ENCODE measurements at places on chromosomes 16 and 17. TPM values are rescaled to one million over a fixed set of nuclear protein-coding genes. Genes with fewer than 3 reads are reported as not detected.

DNA sequence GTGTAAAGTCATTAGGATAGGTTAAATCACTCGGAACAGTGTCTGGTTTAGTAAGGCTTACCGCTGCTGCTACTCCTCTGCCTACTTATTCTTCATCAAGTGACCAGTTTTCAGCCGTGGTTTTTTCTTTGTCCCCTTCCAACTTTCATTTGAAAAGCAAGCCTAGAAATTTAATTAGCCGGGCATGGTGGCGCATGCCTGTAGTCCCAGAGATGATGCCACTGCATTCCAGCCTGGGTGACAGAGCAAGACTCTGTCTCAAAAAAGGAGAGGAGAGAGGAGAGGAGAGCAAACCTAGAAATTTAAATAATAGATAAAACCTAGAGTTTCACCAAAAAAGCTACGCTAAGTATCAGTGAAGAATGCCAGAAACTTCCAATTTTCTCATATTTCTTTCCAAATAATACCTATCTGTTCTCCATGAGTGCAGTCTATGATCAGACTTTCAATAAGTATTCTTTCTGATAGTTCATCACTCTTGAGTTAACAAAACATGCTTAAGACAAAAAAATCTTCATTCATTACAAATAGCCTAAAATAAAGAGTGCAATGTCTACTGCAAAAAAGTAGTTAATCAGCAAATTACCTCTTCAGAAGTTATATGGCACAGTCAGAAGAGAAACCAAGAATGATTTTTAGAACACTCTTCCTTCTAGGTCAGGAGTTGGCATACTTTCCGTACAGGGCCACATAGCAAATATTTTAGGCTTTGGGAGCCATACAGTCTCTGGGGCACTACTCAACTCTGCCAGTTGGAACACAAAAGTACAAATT lies 15.1 kb downstream of the ANKFY1 start:
- no peak for DNase-seq

- peak; percentile 97 for DNase-seq
Observed at GRCh38 chr17:69539781-69540319, 125.4 kb downstream of the MAP2K6 start.

- DNase-seq, result peak; percentile 93
Observed at GRCh38 chr17:17191346-17191792, 14.8 kb downstream of the PLD6 start.

GRCh38 chr17:77959926-77960521 lies 1.5 kb downstream of the TNRC6C start:
- peak; percentile 67 for DNase-seq

DNA sequence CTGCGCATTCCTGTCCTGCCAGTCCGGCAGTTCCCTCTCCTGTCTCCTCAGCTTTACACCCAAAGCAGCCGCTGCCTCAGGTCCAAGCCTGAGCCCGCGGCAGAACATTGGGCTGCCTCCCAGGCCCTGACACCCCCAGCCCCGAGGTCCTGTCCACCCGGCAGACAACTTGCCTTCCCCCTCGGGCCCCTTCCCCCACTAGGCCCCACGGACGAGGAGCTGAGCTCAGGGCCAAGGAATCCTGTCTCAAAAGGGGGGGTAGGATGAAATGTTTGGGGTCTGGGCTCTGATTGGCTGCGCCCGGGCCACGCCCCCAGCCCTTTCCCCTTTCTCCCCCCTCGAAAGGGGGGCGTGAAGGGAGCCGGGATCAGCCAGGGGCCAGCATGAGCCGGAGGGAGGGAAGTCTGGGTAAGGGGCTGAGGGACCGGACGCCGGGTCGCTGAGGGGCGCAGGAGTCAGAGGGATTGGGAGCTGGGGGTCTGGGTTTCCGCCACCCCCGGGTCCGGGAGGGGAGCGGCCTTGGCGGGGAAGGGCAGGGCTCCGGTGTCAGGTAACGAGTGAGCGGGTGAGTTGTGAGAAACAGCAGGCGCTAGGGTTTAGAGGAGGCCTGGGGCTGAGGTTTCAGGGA lies at the start of gene CTF1:
Gene CTF1, plus strand, starts transcription at position 354 of the 628 bp plus-strand sequence. Its CDS starts 30 bp downstream, at position 384.
- peak; percentile 66 for DNase-seq

DNA sequence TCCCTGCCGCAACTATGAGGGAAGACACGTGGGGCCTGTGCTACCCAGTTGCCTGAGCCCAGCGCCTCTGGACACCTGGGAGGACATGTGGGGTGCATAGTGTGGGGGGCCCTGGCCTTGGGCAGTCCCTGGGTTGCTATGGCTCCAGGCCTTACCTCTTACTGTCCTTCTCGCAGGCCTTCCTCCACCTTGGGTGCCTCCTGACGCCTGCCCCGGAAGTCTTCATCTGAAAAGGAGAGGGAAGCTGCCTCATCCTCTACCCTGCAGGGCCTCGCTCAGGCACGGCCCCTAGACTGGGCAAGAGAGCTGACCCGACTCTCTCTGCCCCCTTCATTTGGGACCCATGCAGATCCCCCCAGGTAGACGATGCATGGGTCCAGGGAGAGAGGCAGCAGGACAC lies 16.5 kb upstream of the MRPS23 start:
- DNase-seq, result no peak

GRCh38 chr17:77935121-77935571 lies 23.4 kb upstream of the TNRC6C start:
- no peak for DNase-seq

DNA sequence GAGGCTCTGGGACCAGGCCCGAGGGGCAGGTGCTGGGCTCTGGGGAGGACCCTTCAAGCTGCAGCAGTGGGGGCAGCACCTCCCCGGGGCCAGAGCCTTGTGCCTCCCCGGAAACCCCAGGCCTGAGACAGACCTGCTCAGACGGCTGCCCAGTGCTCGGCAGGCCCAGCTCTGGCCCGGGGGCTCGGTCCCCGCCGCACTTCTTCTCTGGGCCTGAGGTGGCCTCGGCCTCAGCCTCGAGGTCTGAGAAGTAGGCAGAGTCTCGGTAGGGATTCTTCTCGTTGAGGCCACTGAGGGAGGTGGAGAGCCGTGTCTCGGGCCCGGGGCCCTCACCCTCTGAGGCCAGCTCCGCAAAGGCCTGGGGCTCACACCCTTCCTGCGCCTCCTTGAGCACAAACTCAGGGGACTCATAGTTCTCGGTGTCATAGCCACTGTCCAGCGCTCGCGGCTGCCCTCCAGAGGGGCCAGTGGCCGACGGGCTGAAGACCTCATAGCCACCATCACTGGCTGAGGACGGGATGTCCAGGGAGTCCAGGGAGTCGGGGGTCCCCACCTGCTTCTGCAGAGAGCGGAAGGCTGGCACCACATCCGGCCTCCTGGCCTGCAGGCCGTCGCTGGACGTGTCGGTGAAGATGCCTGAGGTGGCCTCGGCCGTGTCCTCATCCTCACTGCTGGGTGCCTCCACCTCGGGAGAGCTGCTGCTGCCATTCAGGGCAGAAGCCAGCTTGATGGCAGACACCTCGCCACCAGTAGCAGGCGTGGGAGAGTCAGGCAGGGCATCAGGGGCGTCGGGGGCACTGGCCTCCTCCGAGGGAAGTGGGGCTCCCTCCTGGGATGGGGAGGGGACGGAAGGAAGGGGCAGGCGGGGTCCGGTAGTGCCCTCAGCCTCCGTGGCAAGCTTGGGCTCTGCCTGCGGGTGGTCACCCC lies 44.3 kb upstream of the PVALEF start:
- DNase-seq, result no peak

GRCh38 chr17:81868674-81869220 lies 2.4 kb downstream of the ARHGDIA start:
- DNase-seq, result no peak

DNA sequence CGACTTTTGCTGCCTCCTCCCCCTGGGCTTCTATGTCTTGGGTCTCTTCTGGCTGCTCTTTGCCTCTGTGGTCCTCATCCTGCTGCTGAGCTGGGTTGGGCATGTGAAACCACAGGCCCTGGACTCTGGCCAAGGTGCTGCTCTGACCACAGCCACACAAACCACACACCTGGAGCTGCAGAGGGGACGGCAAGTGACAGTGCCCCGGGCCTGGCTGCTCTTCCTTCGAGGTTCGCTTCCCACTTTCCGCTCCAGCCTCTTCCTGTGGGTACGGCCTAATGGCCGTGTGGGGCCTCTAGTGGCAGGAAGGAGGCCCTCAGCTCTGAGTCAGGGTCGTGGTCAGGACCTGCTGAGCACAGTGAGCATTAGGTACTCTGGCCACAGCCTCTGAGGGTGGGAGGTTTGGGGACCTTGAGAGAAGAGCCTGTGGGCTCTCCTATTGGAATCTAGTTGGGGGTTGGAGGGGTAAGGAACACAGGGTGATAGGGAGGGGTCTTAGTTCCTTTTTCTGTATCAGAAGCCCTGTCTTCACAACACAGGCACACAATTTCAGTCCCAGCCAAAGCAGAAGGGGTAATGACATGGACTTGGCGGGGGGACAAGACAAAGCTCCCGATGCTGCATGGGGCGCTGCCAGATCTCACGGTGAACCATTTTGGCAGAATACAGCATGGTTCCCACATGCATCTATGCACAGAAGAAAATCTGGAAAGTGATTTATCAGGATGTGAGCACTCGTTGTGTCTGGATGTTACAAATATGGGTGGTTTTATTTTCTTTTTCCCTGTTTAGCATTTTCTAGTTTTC lies 2.3 kb downstream of the GP1BA start:
- DNase-seq, result peak; percentile 20

GRCh38 chr17:39600997-39601597 lies 6.6 kb downstream of the NEUROD2 start:
- DNase-seq, result no peak

- DNase-seq, result peak; percentile 41
Observed at GRCh38 chr17:48522031-48522653, 8.7 kb downstream of the HOXB1 start.

GRCh38 chr17:1029196-1029921 lies 32.4 kb downstream of the TIMM22 start:
- DNase-seq, result no peak

GRCh38 chr16:51853586-51853985 lies 693.4 kb downstream of the TOX3 start:
- no peak for DNase-seq

Gene IL21R
- total RNA-seq, result not detected

Gene RAB11FIP4
- total RNA-seq, result 0.92 TPM

Gene MNT
- total RNA-seq, result 21.6 TPM

Gene C17orf107
- 1.0 TPM for total RNA-seq

Gene CDH3
- not detected for total RNA-seq

Data from endothelial cell of umbilical vein (primary cell).